Neural progenitor cell (in vitro differentiated cells): ENCODE measurements at places on chromosomes 5 and 9.
A peak's percentile ranks its signal among the peaks of the same experiment; 100 is the strongest.

GRCh38 chr9:134658378-134658955, 16.9 kb downstream of the COL5A1 start:
- peak; percentile 45 for DNase-seq

DNA sequence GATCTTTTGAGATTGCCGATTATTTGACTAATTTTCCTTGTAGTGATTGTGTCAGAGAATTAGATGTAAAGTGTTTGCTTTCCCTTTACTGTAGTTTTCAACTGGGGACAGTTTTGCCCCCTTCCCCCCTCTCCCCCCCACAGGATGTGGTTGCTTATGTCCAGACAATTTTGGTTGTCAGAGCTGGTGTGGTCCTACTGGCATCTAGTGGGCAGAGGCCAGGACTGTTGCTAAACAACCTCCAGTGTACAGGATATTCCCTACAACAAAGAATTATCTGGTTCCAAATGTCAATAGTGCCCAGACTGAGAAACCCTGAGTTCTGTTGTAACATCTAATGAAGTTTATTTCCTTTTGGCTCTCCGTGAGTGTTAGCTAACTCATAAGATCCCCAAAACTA, 20.0 kb downstream of the TMEFF1 start:
- DNase-seq, result no peak

- DNase-seq, result peak; percentile 43
These were observed 329 bp downstream of the CDC23 start for GRCh38 chr5:138212828-138213160.

DNA sequence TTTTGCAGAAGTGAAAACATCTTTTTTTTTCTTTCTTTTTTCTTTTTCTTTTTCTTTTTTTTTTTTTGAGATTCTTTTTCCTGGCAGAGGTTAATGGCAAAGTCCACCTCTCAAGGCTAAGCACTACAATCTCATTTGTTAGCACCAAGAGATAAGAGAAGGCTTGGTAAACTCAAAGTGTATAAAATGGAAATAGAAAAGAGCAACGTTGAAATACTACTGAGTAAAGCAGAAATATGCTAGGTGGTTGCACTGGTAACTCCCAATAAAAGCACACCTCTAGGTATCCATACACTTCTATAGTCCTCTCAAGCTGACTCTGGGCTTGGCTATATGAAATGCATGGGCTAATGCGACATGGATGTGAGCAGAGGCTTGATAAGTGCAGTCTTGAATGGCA, 188.9 kb downstream of the RAB3C start:
- no peak for DNase-seq

DNA sequence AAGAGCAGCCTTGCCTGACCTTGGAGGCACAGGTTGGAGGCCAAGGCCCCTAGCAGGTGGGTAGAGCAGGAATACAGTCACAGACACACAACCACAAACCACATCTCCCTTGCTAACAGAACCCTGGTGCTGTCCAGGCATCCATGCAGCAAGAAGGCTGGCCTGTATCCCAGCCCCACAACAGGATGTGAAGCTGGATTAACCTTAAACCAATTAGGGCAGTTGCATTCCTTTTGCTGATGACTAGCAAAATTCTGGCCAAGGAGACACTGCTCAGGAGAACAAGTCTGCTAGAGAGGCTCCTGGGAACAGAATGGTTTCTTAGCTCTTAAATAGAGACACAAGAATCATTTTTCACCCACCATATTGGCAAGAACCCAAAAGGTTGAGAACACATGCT, 97.8 kb downstream of the C5orf15 start:
- peak; percentile 29 for DNase-seq

DNA sequence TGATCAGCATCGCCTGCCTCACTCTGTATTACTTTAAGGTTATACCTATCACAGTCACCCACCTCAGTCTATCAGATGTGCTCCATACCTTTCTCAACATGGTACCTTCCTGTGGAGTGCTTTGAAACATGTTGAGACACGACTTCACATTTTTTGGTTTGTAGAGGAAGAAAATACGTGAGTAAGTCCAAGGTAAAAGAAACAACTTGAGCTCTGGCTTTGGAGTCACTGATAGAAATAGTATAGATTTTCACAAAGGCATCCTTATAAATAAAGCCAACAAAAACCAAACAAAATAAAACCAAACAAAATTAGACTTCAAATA, 77.5 kb upstream of the HMHB1 start:
- no peak for DNase-seq

DNA sequence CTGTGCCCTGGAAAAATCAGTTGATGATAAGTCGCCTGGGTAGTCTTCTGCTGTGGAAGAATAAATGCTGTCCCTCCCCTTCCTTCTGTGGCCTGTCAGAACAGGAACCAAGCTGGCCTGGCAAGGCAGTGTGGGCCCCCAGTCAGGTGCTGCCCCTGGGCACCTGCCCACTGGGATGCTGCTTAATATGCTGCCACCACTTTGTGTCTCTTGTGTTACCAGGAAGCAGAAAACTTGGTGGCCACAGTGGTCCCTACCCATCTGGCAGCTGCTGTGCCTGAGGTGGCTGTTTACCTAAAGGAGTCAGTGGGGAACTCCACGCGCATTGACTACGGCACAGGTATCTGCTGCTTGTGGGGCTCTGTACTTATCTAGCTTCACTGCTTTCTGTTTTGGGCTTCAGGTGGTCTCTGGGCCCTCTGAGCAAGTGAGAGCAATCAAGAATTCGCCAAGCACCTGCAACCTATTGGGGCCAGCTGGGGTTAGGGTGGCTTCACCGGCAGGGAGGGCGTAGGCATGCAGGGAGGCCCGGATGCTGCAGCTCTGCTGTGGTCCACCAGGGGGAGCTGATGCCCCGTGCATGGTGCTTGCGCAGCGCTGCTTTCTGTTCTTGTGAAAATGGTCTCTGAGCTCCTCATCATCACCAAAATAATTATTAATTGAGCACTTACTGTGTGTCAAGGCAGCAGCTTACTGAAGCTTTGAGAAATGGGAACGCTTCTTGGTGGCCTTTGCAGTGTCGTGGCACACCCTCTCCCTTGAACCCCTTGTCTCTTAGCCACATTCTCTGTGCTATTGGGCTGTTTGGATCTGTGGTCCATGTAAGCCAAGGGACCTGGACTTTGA, 20.3 kb downstream of the PTPA start:
- peak; percentile 83 for DNase-seq

DNA sequence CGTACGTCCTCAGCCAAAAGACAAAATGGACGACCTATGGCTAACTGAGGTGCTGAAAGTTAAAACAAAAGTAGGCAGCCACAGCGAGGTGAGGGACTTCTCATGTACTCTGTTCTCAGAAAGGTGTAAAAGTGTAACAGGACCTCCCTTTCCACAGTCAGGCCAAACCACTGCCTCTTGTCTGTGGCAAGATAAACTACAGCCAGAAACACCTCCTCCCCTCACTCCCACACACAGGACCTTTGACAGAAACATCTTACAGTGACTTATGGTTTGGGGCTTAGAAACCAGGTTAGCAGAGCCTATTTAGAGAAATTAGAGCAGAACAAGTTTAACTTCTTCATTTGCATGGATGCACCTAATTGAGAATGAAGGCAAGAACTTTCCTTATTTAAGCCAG, 499.1 kb upstream of the GRIN3A start:
- DNase-seq, result no peak

DNA sequence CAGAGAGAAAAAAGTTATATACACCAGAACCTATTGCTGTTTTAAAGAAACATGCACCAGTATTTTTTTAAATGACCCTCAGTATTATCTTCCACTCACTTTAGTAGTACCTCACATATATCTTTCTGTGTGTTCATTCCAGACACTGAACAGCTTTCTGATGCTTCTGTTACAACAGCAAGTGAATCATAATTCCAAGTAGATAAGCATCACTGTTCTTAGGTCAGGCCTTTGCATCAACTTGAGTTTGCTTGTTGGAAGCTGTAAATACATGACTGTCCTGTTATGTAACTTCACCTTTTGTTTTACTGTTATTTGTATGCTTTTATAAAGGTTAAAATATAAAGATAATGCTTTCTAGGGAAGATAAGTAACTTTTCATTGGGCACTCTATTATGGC, 184.4 kb downstream of the ISL1 start:
- DNase-seq, result no peak

DNA sequence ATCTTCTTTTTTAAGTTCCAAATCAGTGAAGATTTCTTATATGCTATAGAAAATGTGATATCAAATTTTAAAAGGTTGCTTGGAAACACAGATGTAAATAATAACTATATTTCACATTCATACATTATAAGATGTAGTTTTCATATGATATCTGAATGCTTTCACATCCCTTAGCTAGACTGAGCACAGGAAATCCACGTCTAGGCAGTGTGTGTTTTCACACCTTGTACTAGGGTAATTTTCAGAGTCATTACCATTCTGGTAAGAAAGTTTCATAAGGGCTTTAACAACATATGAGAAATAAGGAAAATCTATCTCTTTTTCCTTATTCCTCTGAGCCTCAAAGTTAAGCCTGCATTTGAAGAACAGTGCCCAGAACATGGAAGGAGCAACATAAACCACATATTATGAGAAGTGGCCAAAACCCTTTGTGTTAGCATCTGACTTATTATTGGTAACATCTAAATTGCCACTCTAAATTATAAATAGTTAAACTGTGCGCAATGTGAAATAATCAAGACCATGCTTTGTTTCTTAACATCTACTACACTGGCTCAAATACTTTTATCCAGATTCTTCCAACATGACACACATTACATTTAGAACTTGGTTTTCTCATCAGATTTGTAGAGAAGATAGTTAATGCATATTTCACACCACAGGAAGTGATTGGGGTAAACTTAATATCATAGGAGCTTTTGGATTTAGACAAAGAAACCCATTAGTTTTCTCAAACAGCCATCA, 113.3 kb downstream of the PPP2R2B start:
- no peak for DNase-seq

GRCh38 chr9:107945961-107946360, 456.4 kb upstream of the KLF4 start:
- DNase-seq, result no peak

GRCh38 chr5:116645627-116646026, 71.0 kb upstream of the SEMA6A start:
- DNase-seq, result no peak

- DNase-seq, result no peak
These were observed 59.5 kb upstream of the RNF130 start for GRCh38 chr5:180130876-180131740.

GRCh38 chr9:5873439-5873838, 17.2 kb upstream of the MLANA start:
- DNase-seq, result no peak

DNA sequence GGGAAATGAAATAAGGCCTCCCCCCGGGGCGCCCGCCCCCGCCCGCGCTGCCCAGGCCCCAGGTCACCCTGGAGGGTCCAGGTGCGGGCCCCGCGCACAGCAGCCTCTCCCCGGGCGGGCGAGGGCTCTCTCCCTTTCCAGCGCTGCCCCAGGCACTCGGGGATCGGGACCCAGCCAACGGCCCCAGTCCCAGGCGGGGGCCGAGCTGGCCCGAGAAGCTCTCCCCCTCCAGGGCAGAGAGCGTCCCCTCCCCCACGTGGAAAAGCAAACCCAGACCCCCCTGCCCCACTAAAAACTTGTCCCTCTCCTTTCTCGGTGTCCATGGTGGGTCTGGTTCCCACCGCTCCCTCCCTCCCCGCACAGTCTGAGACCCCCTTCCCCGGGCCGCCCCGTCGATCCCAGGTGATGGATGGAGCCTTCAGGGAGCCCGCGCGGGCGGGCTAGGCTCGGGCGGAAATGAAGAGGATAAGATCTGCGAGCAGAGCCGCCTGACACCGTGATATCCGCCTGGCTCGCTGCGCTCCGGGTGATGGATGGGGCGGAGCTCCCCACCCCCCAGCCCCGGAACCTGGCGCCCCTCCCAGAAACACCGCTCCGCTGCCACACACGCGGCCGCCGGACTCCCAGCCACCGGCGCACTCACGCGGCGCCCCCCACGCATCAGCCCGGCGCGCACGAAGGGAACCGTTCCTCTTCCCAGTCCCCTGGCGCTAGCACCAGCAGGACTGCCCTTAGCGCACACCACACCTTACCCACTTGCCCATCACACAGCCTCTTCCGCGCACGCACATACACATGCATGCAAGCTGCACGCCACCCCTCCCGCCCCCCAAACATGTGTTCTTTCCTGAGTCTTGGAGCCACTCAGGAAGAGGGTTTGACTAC, 81.7 kb upstream of the ZBTB43 start:
- DNase-seq, result peak; percentile 47
